ENCODE measurements at places on chromosomes 3 and 15.

- DNase-seq = no peak
Measured at GRCh38 chr3:44927371-44927770, 48.6 kb downstream of the ZDHHC3 start.

DNA sequence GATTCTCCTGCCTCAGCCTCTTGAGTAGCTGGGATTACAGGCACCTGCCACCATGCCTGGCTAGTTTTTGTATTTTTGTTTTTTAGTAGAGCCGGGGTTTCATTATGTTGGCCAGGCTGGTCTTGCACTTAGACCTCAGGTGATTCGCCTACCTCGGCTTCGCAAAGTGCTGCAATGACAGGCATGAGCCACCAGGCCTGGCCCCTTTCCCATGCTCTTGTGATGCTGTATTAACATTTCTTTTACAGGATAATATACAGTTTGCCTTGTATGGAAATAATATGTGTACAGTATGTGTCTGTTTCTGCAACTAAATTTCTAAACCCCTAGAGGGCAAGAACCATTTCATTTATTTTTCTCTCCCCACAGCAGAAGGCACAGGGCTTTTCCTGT, 37.8 kb downstream of the SCG5 start:
- DNase-seq = no peak

DNA sequence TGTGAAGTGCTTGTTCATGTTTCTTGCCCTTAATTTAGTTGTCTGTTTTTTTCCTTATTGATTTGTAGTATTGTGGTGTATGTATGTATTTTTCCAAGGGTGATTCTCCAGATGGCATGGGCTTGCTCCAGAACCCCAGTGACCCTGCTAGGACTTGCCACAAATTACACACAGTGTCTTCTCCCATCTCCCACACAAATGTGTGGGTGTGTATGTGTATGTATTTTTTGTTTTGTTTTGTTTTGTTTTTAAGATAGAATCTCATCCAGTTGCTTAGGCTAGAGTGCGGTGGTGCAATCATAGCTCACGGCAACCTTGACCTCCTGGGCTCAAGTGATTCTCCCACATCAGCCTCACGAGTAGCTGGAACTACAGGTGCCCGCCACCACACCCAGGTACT, 36.2 kb upstream of the ARID3B start:
- DNase-seq = no peak

- DNase-seq = no peak
Measured at GRCh38 chr15:60009124-60009960, 5.2 kb downstream of the FOXB1 start.

DNA sequence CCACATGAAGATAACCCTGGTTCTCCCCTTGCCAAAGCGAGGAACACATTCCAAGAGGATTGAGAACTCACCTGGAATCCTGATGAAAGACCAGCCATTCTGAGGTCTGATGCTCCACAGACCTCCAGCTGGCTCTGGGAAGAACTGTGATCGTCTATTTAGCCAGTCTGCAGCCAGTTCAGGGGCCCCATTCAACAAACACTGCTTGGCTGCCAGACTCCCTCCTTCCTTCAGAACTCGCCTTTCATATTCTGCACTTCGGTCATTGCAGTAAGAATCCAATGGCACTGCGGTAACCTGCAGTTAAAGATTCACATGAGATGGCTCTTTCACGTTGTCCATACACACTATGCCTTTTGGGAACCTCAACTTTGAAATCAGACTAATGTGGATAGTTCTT, 67.6 kb downstream of the CHAC1 start:
- no peak for DNase-seq
